ENCODE measurements at places on chromosomes 4 and X. TPM values are rescaled to one million over a fixed set of nuclear protein-coding genes. Genes with fewer than 3 reads are reported as not detected.
A peak's percentile ranks its signal among the peaks of the same experiment; 100 is the strongest.

DNA sequence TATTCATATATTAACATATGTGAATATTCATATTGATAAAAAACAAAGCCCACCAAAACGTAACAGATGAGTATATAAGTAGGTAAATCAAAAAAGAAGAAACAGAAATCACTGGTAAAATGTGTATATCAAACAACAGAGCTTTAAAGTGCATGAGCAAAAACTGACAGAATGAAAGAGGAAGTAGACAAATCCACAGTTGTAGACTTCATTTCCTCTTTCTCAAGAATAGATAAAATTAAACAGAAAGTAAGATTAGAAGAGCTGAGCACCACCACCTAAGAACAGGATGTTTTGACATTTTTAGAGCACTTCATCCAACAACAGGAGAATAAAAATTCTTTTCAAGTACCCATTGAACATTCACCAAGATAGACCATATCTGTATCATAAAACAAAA lies 64.6 kb downstream of the CNKSR2 start:
- no peak for DNase-seq
- H3K27ac ChIP-seq, result peak overlapping the region; percentile 51
- no peaks in the 10 kb centered on the region for H3K36me3 ChIP-seq
- H3K4me1 ChIP-seq, result peaks cover 7% of the 10 kb centered on the region

Gene ZMYM3
- total RNA-seq, result 18.1 TPM

- H3K27ac ChIP-seq, result peak overlapping the region; percentile 95
- peaks cover 41% of the 10 kb centered on the region for H3K4me1 ChIP-seq
- H3K27me3 ChIP-seq, result no peaks in the 10 kb centered on the region
- peaks cover 3% of the 10 kb centered on the region for H3K36me3 ChIP-seq
- DNase-seq, result no peak
- H3K4me3 ChIP-seq, result peak overlapping the region; percentile 97
Observed at GRCh38 chr4:38665551-38666411, 1.8 kb downstream of the KLF3 start.

GRCh38 chr4:14222377-14223029 lies 595.0 kb upstream of the BOD1L1 start:
- no peaks in the 10 kb centered on the region for H3K36me3 ChIP-seq
- no peaks in the 10 kb centered on the region for H3K27me3 ChIP-seq
- H3K4me1 ChIP-seq, result no peaks in the 10 kb centered on the region
- H3K4me3 ChIP-seq, result no peak overlapping the region
- no peak overlapping the region for H3K27ac ChIP-seq
- DNase-seq, result no peak

DNA sequence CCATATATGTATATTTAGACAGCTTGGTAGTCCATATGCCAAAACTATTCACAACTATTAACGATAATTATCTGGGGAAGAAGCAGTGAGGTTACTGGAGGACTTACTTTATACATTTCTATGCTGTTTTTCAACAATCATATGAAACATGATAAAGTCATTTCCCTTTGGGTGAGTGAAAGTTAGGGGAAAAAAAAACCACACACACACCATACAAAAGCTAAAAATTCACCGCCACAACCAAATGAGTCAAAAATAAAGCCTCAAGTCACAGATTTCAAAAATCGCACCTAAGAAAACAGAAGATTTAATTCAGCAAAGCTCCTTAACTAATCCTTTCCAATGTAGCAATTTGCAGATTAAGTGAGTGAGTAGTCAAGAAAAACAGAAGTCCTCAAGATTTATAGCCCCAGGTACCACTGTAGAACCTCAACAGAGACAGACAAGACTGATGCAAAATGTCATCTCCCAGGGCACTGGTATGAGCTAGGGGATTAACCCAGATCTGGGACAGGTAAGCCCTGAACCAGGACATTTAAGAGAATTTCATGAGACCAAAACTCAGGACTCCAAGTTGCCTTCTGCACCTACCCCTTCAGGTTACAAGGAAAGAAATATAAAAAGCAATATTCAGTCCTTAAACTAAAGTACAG lies 35.1 kb downstream of the SYTL4 start:
- no peak for DNase-seq
- H3K27ac ChIP-seq, result no peak overlapping the region
- no peaks in the 10 kb centered on the region for H3K4me1 ChIP-seq
- H3K36me3 ChIP-seq, result peaks cover 3% of the 10 kb centered on the region

Gene DUSP9
- total RNA-seq, result not detected

- peak overlapping the region; percentile 21 for H3K27ac ChIP-seq
- DNase-seq, result peak; percentile 26
- H3K4me1 ChIP-seq, result peaks cover 2% of the 10 kb centered on the region
- H3K27me3 ChIP-seq, result no peaks in the 10 kb centered on the region
Observed at GRCh38 chrX:24371391-24371972, 11.0 kb downstream of the SUPT20HL1 start.

Gene GYPE
- not detected for total RNA-seq

GRCh38 chr4:42302348-42302747 lies 94.9 kb upstream of the SHISA3 start:
- H3K4me1 ChIP-seq, result peaks cover 2% of the 10 kb centered on the region
- peaks cover 52% of the 10 kb centered on the region for H3K27me3 ChIP-seq

Gene EGFL6
- total RNA-seq, result not detected

DNA sequence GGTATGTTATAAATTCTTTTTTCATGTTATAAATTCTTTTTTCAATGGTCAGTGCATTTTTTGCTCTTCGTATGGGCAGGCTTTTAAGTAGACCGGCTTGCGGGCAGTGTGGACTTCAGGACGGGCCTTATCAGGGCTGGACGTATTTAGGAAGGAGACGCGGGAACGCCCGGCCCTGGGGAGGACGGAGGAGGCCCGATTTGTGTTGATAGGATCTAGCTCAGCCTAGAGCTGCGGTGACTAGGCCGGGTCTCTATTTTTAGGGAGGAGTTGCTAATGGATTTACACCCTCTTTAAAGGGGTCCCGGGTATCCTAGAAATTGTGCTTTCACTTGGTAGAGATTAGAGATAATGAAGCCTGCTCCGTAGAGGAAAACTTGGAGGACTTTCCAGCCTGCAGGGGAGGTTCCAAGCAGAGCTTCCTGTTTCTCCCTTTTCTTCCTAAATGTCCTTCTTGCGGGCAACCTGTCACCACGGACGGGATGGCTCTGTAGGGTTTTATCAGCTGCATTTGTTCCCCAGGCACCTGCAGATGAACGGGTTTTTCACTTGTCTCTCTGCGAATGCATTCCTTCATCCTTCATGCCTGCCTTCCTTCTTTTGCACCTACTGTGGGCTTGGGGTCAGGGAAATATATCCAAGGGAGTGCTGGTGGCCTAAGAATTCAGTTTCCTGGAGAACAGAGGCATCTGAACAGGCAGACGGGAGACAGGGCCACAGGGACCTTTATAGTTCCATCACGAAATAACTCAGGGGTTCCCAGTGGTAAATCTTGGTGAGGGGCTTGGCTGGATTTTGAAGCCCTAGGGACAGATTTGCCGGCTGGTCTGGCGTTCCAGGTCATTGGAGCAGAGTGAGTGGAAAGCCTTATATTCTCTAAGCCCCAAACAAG lies 1.4 kb downstream of the CD99 start:
- H3K27ac ChIP-seq, result peak overlapping the region; percentile 98
- DNase-seq, result no peak
- H3K4me1 ChIP-seq, result peaks cover 56% of the 10 kb centered on the region
- no peaks in the 10 kb centered on the region for H3K27me3 ChIP-seq

DNA sequence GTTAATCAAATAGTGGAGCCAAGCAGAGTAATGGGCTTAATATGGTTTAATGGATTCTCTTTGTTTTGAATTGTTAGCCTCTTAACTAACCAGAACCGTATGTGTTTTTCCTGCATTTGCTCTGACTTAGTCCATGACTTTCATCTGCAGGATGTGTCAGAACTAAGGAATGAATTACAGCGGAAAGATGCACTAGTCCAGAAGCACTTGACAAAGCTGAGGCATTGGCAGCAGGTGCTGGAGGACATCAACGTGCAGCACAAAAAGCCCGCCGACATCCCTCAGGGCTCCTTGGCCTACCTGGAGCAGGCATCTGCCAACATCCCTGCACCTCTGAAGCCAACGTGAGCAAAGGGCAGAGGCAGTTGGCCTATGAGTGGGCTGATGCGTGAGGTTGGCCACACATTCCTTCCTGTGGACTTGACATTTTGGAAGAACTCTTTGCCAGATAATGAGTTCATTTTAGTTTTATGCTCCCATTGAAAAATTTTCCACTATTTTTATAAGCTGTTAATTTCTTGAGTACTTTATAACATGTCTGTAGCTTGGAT lies 9.1 kb downstream of the MED28 start:
- no peaks in the 10 kb centered on the region for H3K27me3 ChIP-seq
- peaks cover 17% of the 10 kb centered on the region for H3K36me3 ChIP-seq
- H3K27ac ChIP-seq, result peak overlapping the region; percentile 53
- peaks cover 18% of the 10 kb centered on the region for H3K4me1 ChIP-seq
- no peak overlapping the region for H3K4me3 ChIP-seq

DNA sequence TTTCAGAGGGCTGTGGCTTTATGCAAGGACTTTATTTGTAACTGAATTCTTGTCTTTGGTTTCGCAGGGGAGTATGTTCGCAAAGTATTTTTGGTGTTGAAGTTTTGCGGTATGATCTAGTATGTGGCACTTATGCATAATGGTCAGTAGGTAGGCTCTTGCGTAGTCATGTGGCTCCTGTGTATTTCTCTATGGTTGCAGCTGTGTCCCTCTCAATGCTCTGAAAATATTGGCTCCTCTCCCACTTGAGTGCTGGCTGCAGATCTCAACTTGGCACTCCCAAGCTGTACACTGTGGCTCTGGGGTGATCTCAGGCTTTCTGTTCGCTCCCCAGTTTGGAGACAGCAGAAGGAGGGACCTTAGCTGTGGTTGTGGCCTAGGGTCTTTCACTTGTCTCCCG lies 24.8 kb downstream of the ARMCX5 start:
- no peak overlapping the region for H3K27ac ChIP-seq
- no peak for DNase-seq
- H3K27me3 ChIP-seq, result no peaks in the 10 kb centered on the region
- H3K4me3 ChIP-seq, result no peak overlapping the region
- H3K4me1 ChIP-seq, result peaks cover 12% of the 10 kb centered on the region
- H3K36me3 ChIP-seq, result peaks cover 6% of the 10 kb centered on the region

DNA sequence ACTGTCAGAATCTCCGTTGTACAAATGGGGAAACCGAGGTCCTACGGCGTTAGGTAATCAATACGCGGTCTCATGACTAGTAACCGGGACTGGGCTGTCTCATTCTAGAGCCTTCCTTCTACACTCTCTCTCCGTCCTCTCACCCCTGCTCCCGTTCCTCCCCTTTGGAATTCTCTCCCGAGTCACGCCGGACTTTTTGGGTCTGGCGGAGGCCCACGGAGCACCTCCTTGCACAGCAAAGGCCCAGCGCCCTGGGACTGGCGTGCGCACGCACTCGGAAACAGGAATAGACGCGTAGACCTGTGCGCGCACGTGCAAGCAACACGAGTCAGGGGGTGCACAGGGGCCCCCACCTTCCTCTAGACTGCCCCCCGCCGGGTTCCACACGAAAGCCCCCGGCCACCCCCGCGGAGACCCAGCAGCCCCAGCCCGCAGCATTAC lies 361 bp downstream of the QDPR start:
- H3K27ac ChIP-seq, result peak overlapping the region; percentile 83
- DNase-seq, result peak; percentile 18
- H3K4me1 ChIP-seq, result peaks cover 17% of the 10 kb centered on the region
- H3K27me3 ChIP-seq, result no peaks in the 10 kb centered on the region

Gene DCAF8L1
- total RNA-seq, result not detected

DNA sequence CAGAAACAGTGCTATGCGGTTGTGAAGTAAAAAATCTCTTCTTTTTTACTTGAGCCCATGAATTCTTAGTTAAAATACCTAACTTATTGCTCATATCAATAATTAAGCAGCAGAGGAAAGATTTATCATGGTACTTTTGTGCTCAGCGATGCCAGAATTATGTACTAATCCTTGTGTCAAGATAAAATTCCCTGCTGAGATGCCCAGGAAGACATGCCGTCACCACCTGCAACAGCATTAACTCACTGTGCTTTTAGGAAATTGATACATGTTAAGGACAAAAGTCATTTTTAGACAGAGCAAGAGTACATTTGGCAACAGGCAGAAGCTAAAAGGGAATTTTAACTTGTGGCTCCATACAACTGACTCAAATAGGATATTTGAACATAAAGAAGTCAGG lies 138.9 kb downstream of the NPNT start:
- no peaks in the 10 kb centered on the region for H3K36me3 ChIP-seq
- no peak overlapping the region for H3K27ac ChIP-seq
- no peak overlapping the region for H3K4me3 ChIP-seq
- DNase-seq, result no peak
- H3K27me3 ChIP-seq, result no peaks in the 10 kb centered on the region
- no peaks in the 10 kb centered on the region for H3K4me1 ChIP-seq

- no peak for DNase-seq
- no peak overlapping the region for H3K27ac ChIP-seq
- H3K36me3 ChIP-seq, result no peaks in the 10 kb centered on the region
- H3K4me1 ChIP-seq, result no peaks in the 10 kb centered on the region
Observed at GRCh38 chr4:16995451-16995850, 97.0 kb upstream of the LDB2 start.

- no peaks in the 10 kb centered on the region for H3K4me1 ChIP-seq
- H3K27me3 ChIP-seq, result no peaks in the 10 kb centered on the region
- DNase-seq, result no peak
- H3K4me3 ChIP-seq, result no peak overlapping the region
- H3K36me3 ChIP-seq, result no peaks in the 10 kb centered on the region
Observed at GRCh38 chr4:24850674-24851073, 55.3 kb downstream of the SOD3 start.

GRCh38 chr4:169064296-169064695 lies 54.2 kb upstream of the CBR4 start:
- no peak for DNase-seq
- H3K27me3 ChIP-seq, result peaks cover 11% of the 10 kb centered on the region
- peaks cover 2% of the 10 kb centered on the region for H3K4me1 ChIP-seq

- H3K27me3 ChIP-seq, result no peaks in the 10 kb centered on the region
- H3K4me1 ChIP-seq, result peaks cover 18% of the 10 kb centered on the region
- no peak overlapping the region for H3K4me3 ChIP-seq
- no peak for DNase-seq
Observed at GRCh38 chrX:129717892-129718291, 20.9 kb upstream of the XPNPEP2 start.

Gene STOX2
- total RNA-seq, result 0.37 TPM

DNA sequence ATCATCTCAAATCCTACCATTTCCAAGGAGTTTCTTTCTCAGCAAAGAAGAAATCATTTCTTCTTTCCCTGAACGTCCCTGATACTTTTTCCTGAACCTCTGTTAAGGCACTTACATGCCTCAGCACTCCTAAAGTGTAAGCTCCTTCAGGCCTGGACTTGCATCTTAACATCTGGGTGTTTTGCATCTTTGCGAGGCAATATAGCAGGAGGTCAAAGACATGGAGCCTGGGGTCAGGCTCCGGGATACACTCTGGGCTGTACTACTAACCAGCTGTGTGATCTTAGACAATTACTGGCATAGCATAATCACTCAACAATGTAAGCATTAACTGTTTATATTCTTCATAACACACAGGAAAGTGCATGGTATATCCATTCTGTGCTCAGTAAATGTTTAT lies 275.5 kb upstream of the BOD1L1 start:
- H3K36me3 ChIP-seq, result no peaks in the 10 kb centered on the region
- no peak overlapping the region for H3K4me3 ChIP-seq
- no peak overlapping the region for H3K27ac ChIP-seq
- H3K4me1 ChIP-seq, result no peaks in the 10 kb centered on the region

All from T-helper 17 cell (primary cell).